ENCODE measurements at places on chromosomes 7 and 10.

GRCh38 chr7:33873518-33873917 is 31.8 kb upstream of the BMPER start:
- no peak for DNase-seq

DNA sequence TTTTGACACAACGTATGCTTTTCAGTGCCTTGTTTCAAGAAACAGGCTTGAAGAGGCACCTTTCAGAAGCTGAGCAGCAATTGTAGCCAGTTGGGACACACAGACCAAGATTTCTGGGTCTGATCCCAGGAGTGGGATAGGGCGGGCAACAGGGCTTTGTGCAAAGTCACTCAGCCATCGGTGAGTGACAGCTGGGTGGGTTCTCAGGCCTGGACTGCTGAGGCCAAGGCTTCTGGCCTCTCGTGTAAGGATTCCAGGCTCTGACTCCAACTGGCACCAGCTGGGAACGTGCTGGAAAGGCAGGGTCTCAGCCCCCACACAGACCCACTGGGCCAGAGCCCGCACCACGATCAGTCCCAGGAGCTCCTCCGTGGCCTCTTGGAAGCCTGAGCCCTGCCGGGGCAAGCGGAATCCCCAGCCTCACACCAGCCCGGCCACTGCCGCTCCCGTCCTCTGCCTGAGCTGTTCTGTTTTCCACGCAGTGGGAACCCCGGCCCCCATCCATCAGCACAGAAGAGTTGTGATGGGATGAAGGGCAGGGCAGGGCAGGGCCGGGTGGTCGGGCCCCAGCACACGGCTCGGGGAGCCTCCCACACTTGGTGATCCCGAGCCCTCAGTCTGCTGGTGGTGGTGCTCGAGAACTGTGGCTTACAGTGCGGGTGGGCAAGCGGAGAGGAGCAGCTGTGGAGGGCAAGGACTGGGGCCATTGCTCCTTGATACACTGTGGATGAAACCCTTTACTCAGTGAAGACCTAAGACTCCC is 46.8 kb downstream of the VIPR2 start:
- DNase-seq, result no peak

GRCh38 chr10:108445746-108446145 is 1281.2 kb upstream of the SORCS1 start:
- DNase-seq, result no peak

DNA sequence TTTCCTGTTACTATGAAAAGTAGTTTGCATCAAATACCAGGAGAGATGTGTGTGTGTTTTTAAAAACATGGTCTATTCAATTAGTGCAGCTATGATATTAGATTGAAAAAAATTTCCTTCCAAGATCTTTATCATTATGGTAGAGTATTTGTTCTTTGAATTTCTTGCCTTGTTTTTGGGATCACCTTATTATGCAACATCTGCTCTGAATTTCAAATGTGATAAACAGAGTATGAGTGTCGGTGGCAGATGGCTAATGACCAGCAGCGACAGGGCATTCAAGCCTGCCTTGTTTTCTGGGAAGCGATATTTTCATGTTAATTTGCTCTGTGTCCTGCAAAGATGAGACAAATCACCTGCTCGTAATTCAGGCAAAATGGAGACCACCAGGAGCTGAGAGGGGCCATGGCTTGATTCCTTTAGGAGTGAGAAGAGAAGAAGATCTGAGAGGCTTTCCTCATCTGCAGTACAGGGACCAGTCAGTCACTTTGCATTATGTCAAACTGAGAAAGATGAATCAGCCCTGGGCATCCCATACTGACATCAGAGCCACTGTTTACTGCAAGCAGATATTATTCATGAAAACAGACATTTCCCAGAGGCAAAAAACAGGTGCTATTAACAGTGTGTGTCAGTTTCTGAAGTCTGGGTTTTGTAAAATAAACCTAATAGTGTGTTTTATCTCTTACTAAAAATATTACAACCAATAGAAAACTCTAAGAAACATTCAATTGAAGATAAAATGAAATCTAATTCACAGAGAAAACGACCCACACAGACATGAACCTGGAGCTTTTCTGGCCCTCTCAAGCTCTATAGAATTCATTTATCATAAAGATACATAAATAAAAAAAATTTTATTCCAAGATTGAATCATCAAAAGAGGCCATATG is 67.6 kb downstream of the CDK6 start:
- peak; percentile 64 for DNase-seq

All from activated CD4-positive, alpha-beta memory T cell treated with anti-CD3 and anti-CD28 coated beads for 36 hours (primary cell).